ENCODE measurements at places on chromosomes 3 and 15.

- DNase-seq: no peak
These were observed 1.5 kb upstream of the OCA2 start for GRCh38 chr15:28100516-28101195.

DNA sequence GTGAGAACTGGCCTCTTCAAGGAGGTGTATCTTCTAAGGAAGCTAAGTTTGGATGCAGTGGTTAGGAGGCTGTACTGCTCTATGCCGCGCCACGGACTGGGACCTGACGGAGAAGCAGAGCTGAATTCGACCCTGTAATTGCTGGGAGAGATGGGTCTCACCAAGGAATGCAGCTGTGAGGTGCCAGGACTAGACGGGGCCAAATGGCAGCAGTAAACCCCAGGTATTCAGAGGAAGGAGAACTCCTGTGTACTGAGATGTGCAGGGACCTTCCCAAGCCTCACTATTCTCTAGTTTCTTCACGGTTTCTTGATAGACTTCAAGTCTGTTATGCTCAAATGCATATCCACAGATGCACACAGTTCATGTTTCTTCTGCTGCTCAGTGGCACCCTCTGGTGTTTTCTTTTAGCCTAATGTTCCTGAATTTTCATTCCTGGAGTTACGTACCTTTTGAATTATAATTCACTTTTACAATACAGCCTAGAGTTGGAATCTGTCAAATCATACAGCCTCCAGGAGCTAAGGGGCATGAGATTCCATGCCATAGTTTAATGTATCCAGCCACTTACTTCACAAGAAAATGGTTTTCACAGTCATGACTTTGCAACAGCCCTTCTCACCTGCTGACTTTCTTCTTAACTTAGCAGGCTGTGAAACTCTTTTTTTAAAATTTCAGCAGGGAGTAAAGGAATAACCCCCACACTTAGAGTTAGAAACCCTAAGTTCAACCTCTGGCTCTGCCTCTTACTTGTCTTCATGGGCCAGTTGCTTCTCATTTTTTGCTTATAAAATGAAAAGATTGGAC is 61.8 kb downstream of the GLDN start:
- DNase-seq: no peak

- DNase-seq: no peak
These were observed 92.7 kb downstream of the LRRC28 start for GRCh38 chr15:99343881-99344551.

DNA sequence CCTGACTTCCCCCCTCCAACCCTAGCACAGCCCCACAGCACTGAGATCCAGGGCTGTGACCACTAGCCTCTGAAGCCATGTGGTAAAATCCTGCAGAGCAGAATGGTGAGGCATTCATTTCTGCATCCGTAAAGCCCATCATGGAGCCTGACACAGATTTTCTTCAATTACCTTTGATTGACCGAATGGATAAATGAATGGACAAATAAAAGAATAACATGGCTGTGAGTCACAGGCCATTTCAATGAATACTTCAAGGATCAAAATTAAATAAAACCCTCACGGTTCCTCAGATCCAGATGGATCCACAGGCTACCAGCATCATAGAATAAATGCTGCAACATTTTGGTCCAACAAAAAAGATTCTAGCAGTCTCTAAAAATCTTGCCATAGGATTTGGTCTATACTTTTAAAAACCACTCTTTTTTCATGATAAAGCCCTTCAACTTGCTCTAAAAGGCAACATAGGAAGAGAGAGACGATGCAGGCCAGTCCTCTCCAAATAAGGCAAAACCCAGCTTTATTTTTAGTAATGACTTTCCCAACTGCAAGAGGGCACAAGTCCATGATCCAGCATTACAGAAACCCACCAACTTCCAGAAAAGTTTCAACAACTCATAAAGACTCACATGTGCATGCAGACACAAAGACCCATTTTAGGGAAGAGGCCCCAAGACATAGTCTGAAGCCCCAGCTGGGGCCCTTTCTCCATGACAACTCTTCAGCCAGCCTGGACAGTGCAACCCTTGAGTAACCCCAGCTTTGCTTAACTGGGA is 52.4 kb upstream of the MRPS22 start:
- DNase-seq: no peak

GRCh38 chr3:10244009-10244408 is 4.2 kb upstream of the TATDN2 start:
- DNase-seq: no peak

All from AG04449 (cell line).